Stimulated activated CD4-positive, alpha-beta T cell treated with anti-CD3 and anti-CD28 coated beads, Interleukin-15, amount 100 ng/mL, for 48 hours (primary cell): ENCODE measurements at places on chromosomes 7 and 10.

DNA sequence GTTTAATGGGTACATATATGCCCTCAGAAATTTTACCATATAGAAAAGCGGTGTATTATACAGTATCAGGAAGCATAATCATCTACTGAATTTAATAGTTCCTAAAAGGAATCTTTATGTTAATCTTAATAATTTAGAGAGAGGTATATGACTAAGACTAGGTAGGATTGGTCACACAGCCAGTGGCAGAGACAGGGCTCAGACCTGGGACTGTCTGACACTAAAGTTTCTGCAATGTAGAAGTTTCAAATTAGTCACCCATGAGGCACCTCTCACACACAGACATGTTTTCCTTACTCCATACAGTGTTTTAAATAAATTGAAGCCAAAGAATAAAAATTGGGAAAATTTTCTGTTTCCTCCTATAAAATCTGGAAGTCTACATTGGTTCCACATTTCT is 72.8 kb upstream of the ADRA2A start:
- DNase-seq, result no peak

GRCh38 chr10:7567911-7568620 is 98.7 kb downstream of the ITIH5 start:
- DNase-seq, result no peak

DNA sequence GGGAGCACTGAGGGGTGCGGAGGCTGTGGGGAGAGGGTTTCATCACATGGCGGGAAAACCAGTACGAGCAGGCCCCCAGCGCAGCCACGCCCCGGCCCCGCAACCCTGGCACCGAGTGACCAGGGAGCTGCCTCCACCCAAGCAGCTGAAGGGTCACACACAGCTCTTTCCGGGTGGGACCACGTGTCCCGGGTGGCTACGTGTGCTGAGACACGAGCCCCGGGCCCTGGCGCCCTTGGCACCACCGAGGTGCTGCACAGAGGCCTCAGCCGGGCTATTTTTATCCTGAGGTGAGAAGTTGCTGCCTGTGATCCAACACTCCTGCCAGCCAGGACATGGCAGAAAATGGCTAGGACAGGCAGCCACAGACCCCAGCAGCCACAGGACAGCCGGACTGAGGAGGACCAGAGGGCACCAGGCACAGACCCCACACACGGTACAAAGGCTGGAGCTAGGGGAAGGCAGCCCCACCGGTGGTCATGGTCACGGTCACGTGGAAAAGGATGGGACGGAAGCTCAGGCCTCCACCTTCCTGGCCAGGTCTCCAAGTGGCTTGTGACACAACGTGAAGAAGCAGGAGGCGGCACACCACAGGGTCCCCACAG is 223.7 kb downstream of the MAD1L1 start:
- no peak for DNase-seq

DNA sequence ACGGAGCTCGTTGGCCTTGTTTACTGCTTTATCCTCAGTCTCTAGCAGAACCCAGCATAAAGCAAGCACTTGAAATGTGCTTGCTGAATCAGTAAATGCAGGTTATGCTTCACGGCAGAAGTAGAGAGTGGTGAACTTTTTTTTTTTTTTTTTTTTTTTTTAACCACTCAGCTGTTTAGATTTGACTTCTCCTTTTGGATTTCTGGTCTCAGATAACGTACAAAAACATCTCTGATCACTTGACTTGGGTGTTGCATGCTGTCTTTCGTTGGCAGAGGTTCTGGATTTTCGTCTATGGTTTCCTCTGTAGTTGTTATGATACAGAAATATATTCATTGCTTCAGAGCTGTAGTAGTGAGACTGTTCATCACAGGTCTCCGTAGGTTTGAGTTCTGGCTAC is 242.5 kb upstream of the HABP2 start:
- DNase-seq, result no peak
